NCI-H82 (cell line): ENCODE measurements at places on chromosomes 1 and 21.

GRCh38 chr1:8669606-8670335, 147.7 kb downstream of the RERE start:
- no peak for DNase-seq

- no peak for DNase-seq
These were observed 173.4 kb downstream of the S1PR1 start for GRCh38 chr1:101410048-101410878.

- DNase-seq, result no peak
These were observed 2219.4 kb downstream of the NCAM2 start for GRCh38 chr21:23217597-23217996.

- DNase-seq, result peak; percentile 9
These were observed 254.7 kb downstream of the NFIA start for GRCh38 chr1:61337037-61337436.

DNA sequence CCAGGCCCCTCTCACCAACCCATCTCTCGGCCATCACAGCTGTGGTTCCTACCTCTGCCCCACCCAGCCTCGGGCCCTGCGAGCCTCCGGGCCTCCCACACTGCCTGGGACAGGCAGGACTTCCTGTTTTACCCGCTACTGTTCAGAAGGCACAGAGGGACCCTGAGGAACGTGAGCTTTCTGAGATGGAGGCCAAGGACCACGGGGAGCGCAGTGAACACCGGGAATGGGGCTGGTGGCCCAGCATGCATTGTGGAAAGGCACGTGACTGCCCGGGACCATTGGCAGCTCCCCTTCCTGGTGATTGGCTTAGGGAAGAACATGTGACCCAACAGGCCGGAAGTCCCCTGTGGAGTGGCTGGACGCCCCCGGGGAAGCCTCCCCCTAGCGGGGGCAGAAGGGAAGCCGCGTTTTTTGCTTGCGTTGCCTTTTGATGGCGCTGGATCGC, 7.0 kb downstream of the S100B start:
- DNase-seq, result no peak

GRCh38 chr1:35453031-35453430, 104.2 kb downstream of the KIAA0319L start:
- DNase-seq, result no peak

DNA sequence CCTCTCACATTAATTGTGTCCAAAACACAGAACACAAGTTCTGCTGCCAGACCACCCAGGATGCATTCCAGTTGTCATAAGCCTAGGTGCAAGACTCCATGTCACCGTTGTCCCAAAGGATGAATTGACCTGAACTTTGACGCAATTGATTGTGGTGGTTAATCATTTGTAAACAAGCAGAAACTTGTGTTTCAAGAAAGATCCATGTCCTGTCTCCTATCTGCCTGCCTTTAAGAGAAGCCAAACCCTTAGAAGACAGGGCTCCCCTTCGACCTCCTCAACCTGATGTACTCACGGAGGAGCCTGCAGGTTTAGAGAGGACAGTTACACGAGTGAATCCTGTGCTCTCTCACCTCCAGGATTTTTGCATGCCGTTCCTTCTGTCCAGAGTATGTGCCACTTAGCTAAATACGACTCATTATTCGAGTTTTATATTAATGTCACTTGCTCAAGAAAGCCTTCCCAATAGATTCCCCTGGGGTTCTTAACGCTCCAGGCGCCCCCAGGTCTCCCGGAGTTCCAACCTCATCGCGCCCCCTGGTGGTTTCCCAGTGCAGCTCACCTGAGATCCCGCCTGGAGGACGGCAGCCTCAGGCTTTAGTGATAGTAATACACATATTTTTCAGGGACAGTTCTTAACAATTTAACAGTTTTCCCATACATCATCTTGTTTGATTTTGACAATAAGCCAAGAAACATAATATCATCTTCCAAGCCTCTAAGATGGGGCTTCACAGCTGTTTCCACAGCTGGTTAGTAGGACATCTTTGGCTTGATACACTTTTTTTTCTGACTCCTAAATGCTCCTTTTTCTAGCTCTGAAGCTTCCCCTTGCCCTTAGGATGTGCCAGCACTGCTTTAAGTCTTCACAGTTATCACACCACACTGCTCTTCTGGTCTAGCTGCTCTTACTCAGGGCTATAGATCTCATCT, 2.4 kb upstream of the C8B start:
- DNase-seq, result peak; percentile 73

DNA sequence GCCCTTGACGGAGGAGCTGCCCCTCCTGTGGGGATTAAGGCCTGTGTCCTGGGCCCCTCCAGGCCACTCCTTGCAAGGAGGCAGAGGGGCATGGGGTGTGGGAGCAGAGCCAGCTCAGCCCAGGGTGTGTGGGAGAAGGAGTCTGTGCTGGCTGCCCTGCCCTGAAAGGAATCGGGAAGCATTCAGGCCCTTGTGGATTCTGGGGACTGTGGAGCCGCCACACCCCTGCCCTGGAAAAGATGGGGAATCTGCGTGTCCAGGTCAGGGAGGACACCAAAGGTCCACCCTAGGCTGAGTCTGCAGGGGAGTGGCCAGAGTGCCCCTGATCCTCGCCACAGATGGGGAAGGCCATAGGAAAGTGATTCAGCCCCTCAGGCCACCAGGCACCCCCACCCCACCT, 16.5 kb upstream of the PRDM16 start:
- DNase-seq, result no peak

DNA sequence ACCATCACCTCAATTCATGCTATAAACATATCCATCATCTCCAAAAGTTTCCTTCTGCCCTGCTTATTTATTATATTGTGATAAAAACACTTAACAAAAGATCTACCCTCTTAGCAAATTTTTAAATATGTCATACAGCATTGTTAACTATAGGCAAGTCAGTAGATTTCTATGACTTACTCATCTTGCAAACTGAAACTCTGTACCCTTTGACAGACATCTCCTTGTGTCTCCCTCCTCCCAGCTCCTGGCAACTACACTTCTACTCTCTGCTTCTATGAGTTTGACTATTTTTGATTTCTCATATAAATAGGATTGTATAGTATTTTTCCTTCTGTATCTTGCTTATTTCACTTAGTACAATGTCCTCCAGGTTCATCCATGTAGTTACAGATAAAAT, 174.8 kb downstream of the TNFSF18 start:
- no peak for DNase-seq

DNA sequence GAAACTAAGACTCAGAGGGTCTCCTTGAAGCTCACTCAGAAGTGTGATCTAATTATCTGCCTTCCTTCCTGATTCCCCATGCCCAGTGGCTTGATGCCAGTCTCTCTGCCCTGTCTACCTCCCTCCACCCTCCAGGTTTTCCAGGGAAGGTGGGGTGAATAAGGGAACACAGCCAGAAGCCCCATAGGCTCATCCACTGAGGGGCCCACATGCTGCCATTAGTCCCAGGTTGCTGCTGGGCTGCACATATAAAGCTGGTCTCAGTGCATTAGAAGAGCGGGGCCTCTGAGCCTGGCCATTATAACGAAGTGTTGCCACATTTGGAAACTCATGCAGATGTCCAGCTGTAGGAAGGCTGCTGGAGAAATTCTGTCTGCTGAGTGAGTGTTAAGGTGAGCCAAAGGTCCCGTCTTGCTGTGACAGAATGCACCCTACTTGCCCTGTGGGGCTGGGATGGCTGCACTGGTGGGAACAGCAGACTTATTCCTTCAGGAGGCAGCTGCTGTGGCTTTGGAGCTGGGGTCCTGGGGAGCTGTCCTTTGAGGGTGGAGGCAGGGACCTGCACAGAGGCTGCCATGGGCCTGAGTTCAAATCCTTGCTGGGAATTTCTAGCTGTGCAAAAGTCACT, 2.9 kb downstream of the ADORA1 start:
- DNase-seq, result no peak

GRCh38 chr21:19830446-19830845, 1167.8 kb upstream of the NCAM2 start:
- no peak for DNase-seq

- DNase-seq, result no peak
These were observed 462.3 kb downstream of the PTPRC start for GRCh38 chr1:199101139-199101538.

DNA sequence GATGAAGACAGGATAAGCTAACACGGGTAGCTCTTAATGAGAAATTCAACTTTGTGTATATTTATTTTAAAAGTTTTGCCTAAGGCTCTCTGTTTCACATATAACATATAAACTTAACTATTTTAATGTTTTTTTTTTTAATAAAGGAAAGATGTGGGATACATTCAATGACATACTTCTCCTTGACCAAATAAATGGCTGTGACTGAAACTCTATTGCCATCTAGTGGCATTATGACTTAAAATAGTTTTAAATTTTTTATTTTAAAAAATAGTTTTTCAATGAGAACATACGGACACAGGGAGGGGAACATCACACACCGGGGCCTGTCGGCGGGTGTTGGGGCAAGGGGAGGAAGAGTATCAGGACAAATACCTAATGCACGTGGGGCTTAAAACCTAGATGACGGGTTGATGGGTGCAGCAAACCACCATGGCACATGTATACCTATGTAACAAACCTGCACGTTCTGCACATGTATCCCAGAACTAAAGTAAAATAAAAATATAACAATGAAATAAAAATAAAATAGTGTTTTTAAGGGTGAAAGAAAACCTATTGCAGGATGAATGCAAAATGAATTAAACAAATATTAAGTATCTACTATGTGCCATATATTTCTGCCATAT, 83.4 kb downstream of the LYST start:
- peak; percentile 76 for DNase-seq

- DNase-seq, result no peak
These were observed 20.6 kb downstream of the CITED4 start for GRCh38 chr1:40841602-40842001.

DNA sequence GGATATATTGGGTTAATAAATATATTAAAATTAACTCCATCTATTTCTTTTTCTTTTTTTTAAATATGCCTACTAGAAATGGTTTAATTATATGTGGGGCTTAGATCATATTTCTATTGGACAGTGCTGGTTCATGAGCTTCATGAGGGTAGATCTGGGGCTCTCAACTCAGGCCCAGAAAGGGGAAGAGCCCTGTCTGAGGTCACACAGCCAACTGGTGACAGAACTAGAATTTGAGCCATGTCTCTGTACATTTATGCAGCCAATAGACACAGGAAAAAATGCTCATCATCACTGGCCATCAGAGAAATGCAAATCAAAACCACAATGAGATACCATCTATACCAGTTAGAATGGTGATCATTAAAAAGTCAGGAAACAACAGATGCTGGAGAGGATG, 5.1 kb upstream of the EPHB2 start:
- DNase-seq, result no peak

DNA sequence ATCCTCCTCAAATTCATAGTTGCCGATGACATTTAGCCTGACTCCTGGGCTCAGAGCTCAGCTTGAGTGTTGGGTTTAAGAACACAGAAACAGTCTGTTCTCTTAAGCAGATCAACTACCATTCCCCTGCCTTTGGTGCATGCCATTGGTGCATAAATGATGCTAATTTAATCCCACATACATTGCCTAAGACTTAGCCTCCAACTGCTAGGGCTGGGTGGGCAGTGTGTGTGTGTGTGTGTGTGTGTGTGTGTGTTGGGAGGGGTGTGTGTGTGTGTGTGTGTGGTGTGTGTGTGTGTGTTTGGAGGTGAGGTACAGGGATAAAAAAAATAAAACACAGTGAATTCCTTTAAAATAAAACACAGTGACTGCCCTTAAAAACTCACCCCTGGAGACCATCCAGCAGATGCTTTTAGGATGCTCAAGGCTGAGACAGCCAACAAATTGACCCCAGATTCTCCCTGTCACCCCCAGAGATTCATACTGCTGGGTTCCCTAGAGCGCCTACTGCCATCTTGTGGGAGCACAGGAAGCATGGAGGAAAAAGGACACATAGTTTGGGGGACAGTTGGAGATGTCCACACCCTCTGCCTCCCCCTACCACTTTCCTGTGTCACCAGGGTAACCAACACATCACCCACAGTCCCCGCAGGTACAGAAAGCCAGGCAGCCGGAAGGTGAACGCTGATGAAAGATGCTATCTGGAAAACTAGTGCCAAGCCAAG, 30.6 kb downstream of the KLHDC7A start:
- DNase-seq, result no peak

GRCh38 chr1:116738673-116739370, 15.4 kb upstream of the CD2 start:
- DNase-seq, result no peak

GRCh38 chr1:153696741-153697140, 18.3 kb downstream of the NPR1 start:
- no peak for DNase-seq

- DNase-seq, result peak; percentile 59
These were observed 4.7 kb downstream of the CCDC190 start for GRCh38 chr1:162856260-162856659.

- DNase-seq, result no peak
These were observed 26.0 kb upstream of the SLAMF9 start for GRCh38 chr1:159980076-159980475.

DNA sequence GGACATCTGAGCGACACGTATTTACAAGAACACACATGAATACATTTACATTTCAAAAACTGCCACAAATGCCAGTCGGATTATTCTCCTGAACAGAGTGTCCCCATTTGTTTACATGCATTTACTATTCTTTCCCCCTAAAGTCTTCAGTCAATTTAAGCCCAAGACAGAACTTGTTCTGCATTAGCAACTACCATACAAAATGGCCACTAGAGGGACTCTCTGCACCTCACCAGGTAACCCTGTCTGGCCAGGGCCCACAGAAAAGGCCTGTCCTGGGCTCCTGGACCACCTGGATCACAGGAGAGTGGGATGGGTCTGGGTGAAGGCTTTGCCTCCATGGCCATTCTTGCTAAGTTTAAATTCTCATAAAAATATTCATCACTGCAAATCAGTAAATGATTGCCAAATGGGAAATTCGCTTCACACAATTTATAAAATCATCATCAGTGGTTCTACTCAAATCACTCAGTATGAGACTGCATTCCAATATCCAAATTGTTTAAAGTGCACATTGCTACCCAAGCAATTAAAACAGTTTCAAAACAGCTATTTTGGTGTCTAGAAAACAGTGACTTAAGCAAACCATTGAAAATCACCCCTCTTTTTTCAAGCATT, 12.5 kb upstream of the GUCA2A start:
- peak; percentile 70 for DNase-seq

GRCh38 chr1:211908453-211908852, 77.9 kb upstream of the LPGAT1 start:
- no peak for DNase-seq

DNA sequence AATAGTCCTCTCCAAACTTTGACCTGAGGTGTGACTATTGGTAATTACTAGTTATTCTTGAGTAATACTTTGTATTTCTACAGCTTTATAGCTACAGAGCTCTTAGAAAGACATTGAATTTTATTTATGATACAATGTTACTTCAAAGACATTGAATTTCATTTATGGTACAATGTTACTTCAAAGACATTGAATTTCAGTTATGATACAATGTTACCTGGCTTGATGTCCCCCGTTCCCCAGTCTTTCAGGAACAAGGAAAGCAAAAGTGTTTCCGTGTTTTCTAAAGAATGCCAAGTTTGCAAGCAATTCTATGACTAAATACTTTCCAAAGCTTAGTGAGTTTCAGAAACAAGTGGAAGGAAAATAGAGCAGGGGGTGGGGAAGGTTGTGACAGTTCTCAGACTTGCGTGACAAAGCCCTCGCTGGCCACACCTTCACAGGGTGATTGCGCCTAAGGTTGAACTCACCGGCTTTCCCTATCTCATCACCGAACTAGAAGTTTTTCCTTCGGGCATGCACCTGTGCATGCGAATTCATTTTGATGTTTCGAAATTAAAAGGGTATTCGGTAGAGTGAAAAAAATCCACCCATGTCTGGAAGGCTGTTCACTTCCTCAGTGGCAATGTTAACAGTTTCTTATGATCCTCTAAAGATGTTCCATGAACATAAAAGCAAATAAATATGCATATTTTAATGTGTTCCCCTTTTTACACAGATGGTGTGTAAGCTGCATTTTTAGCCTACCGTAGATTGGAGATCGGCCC, 909 bp upstream of the PAXBP1 start:
- DNase-seq, result peak; percentile 41
